Stimulated activated CD4-positive, alpha-beta T cell treated with anti-CD3 and anti-CD28 coated beads, Interleukin-12 subunit alpha, Interleukin-12 subunit beta, amount 100 ng/mL, for 4 hours (primary cell): ENCODE measurements at places on chromosomes 11 and 22.

DNA sequence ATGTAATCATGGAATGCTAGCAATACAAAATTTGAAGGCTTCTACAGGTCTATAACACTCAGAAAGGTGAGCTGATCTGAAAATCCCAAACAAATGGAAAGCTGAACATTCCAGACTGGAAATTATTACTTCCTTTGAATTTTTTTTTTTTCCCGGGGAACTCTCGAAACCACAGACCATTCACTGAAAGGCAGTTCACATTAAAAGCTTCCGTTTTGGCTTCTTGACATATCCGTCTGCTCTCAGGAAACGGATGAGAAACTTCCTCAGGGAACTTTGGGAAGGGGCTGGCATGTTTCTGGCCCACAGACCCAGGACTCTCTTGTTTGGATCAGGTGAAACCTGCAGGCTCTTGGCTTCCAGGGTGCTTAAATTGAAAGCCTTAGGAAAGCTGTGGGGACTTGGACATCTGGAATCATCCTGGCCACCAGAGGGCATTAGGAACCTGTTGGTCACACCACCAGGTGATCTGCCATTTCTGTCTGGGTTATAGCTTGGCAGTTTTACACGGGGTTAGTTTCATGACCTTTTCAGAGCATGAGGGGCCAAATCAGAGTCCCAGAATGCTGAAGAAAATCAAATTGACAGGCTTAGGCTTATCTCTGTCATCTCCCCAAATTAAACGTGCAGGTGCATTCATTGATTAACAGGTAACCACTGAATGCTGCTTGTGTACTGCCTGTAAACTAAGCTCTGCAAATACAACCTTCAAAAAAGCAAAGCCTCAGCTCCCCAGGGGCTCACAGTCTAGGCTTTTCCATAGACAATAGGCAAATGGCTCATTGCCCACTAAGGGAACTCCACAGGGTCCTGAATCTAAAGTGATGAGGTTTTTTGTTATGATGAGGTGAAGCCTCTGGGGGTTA lies 22.7 kb upstream of the GRAMD1B start:
- peak; percentile 41 for DNase-seq

DNA sequence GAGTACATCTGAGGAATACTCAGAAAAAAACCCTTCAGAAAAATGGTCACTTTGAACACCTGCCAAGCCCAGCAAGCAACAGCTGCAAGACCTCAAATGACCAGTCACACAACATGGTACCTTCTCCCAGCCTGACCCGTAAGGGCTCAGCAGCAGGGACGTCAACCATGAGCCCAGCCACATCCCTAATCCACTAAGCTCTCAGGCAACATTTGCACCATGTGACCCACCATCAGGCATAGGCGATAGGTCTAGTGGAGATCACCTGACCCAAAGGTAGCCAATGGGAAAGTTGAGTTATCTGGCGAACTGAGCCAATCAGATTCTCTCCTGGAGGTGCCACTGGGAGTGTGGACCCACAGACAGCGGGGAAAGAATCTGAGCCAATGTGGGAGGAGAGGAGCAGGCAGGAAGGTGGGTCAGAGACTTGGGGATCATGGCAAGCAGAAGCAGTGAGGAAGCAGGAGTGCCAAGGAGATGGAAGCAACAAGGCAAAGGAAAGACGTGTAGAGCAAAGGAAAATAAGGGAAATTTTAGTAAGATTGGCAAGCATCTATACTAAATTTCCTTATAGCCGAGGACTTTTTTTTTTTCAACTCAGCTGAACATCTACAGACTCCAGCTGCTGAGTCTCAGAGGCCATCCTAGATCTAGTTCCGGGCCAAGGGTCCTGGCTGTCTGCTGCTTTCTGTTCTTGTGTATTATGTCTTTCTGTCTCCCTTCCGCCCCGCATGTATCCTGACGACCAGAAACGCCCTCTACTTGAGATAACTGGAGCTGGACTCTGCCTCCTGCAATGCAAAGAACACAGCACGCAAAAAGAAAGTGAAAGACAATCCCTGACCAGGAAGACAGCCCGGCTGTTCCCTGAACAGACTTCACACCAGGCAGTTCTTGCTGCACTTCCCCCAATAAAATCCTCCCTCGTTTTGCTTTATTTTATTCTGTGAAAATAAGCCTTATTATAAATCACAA lies 11.0 kb upstream of the PLAAT2 start:
- no peak for DNase-seq

DNA sequence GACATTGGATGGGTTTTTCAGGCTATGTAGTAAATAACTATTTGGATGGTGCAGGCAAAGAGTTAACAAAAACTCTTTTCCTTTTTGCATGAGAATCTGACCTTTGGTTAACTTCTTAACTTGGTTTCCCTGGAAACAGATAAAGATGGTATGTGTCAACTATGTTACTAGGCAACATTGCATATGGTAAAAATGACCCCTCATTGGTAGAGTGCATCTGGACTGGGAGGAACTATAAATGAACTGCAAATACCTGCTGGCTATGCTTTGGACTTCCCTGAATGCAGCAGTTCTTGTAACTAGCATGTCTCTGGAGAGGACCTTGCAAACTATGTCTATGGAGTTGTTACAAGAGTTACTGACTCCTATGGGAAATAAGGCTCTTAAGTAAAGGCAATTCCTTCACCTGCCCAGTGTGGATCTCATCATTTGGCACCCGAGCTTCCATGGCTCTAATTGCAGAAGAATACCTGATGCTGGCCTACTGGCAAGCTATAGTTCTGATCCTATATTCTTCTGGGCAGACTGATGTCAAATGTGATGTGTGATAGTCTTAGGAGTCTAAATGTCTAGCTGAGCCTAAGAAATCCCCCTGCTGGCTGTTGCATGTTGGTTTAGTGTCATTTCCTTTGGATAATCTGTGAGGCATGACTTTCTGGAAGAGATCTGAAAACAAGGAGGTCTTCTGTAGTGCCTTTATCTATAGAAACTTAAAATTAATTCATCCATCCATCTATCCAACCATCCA lies 126.7 kb upstream of the MTMR2 start:
- DNase-seq = no peak

GRCh38 chr11:68011051-68011943 lies 1.2 kb downstream of the ALDH3B1 start:
- no peak for DNase-seq

DNA sequence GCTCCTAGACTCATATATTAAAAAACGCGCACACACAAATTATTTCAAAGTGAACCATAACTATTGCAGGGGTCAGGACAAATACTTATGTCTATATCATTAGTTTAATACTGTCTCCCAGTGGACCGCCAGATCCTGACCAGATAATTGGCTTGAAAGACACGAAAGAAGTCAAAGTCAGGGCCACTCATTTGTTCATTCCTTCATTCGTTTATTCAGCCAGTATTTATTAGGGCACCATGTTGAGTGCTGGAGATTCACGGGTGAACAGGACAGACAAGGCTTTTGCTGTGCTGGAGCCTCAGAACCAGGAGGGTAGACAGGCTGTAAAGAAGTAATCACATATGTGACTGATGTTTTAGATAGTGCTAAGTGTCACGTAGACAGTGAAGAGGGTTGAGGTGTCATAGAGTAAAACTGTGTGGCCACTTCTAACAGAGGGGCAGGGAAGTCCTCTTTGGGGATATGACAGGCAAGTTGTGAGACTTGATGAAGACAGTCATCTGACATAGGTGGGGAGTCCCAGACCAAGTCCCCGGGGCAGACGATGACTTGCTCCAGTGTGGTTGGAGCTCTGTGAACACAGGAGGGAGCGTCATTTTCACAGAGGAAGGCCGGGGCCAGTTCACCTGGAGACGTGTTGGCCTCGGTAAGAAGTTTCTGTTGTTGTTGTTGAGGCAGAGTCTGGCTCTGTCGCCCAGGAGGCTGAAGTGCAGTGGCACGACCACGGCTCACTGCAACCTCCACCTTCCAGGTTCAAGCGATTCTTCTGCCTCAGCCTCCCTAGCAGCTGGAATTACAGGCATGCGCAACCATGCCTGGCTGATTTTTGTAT lies 25.9 kb downstream of the RBX1 start:
- DNase-seq = no peak

GRCh38 chr11:34633990-34634693 lies 13.2 kb downstream of the EHF start:
- no peak for DNase-seq

DNA sequence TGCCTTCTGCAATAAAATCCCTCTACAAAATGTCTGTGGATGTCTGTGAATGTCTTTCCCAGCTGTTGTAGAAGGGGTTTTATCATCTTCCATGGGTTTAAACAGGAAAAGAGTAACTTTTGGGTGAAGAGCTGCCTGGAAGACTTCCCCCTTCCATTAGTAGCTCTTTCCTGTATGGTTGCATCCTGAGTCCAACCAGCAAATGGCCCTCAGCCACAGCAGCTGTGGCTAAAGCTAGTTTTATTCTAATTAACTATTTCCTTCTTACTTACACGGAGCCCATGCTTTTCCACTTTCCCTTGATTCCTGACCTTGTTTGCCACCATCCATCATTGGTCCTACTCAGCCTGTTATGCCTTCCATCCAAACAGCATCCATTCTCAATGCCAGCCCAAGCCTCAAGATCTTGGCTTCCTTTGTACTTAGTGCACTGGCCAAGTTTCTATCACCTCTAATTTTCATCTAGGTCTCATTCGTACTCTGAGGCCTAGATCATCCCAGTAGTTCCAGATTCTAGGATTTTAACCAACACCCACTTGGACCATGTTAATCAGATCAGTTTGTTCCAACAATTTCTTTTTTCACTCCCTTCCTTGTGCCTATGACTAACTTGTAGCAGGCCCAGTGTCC lies 41.5 kb upstream of the CADM1 start:
- DNase-seq = no peak

DNA sequence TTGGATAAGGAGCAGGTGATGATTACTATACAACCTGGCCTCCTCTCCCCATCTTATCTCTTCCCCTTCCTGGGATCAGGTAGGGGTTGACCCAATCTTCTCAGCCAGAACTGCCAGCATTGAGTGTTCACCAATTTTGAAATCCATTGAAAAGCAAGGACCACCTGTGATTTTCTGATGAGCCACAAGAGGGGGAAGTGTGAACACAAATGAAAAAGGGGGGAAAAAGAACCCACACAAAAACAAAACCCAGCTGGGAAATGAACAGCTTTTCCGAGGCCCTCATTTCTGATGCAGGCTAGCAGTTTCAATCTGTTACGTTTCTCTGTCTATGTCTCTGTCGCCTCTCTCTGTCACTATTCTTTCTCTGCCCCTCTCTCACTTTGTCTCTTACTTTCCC lies 161.9 kb downstream of the INSC start:
- DNase-seq = no peak

DNA sequence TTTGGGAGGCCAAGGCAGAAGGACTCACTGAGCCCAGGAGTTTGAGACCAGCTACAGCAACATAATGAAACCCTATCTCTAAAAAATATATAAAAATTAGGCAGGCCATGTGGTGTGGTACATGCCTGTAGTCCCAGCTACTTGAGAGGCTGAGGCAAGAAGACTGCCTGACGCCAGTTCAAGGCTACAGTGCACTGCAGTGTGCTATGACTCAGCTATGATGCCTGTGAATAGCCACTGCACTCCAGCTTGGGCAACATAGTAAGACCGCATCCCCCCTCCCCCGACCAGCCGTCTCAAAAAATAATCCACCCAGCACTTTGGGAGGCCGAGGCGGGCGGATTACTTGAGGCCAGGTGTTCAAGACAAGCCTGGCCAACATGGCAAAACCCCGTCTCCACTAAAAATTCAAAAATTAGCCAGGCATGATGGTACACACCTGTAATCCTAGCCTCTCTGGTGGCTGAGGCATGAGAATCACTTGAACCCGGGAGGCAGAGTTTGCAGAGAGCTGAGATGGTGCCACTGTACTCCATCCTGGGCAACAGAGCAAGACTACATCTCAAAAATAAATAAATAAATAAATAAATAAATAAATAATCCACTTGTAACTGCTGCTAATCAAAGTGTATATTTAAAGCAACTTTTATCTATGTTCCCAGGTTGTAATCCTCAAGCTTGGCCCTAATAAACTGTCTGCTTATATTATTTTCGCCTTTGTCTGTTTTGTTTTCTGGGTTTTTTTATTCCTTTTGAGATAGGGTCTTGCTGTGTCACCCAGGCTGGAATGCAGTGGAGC lies 7.8 kb downstream of the HPS5 start:
- no peak for DNase-seq

DNA sequence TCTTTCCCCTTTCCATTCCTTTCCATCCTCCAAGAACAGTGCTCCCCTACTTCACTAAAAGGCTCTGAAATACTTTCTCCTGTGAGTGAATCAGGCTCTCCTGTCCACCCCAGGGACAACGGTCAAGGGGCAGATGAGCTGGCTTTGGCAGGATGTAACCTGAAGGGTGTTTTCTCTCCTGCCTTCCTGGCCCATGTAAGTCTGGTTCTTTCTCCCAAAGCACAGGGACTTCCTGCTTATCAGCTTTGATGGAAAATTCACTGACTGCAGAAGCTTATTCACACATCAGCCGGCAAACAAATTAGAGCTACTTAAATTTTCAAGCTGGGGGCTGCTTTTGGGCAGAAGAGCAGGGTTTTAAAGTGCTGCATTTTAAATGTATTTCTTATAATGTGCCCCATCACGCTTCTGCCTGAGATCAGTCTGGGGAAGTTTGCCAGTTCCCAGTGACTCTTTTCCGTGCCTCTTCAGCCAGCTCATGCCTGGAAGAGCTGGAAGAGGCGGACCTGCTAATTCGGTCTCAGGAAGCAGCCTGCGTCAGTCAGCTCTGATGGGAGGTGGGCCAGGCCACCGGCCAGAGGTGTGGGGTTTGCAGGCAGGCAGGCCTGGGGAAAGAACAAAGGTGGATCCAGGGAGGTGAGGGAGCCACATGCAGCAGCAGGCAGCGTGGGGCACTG lies 140.4 kb upstream of the TBCEL start:
- DNase-seq = no peak

DNA sequence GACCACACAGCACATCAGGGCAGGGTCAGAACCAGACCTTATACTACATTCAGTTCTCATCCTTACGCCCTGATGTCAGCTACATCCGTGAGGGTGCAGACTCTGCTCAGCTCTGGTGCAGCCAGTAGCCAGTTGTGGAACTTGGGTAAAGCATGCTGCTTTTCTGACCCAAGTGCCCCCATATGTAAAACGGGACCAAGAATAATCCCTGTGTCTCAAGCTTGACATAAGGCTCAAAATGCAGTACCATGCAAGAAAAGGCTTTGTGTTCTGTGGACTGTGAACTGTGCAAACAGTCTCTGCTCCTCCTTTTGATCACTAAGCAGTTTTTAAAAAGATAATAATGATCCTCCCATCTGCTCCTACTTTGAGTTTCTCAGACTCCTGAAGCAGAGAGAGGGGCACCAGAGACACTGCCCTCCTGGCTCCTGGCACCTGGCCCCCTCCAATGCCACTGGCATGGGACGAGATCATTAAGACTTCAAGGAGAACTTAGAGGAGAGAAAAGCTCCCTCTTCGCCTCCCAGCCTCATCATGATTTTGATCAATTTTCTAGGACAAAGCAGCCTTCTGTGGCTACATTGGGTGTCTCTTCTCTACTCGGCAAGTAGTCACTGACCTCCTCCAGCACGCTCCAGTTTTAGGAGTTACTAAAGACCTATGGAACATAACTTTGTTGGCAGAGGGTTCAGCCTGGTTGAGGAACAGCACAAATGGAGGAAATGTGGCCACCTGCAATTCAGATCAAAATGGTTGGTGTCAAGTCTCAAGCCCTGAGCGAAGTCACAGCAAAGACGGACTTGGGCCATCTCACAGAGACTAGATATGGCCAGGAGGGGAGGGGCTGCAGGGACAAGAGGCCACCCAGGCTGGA lies 23.9 kb downstream of the IL10RA start:
- DNase-seq = no peak
